NCI-H1105 (cell line): ENCODE measurements at places on chromosomes 2 and 18.

GRCh38 chr2:96130483-96130882 is 7.8 kb downstream of the ASTL start:
- no peak for DNase-seq

DNA sequence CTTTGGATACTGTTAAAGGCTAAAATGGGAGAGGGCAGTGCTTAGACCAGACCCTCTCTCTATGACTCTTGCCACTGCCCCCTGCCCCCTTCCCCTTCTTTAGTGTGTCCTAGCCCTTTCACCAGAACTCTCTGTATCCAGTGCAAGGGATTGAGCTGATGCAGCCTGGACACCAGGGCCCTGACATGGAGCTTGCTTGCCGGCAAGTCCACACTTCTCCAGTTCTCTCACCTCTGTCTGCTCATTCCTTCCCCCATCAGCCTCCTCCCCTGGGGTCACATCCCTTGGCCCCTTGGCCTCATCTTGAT is 1.5 kb upstream of the WNT6 start:
- no peak for DNase-seq

DNA sequence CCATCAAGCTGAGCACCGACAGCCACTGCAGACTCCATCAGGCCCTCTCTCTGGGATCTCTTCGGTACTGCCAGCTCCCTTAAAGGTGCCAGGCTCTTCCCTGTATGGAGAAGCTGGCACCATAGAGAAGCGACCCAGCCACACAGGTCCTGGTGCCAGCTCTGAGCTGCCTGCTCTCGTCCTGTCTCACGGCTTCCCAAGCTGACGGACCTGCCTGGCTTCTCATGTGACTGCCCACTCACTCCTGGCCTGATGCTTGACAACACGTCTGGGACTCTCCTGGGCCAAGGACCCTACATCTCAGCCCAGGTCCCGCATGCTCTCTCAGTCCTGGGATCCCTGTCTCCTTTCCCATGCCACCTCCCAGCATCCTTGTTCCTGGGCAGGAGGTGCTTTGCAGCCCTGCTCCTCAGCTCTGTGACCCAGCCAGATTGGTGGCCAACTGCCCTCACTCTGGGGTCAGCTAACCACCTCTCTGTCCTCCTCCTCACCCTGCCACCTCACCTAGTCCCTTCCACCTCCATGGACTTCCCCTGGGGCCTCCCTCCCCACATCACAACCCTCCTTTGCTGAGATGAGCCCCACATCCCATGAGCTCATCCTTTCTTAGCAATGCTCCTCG is 12.5 kb upstream of the ATOH8 start:
- no peak for DNase-seq

- DNase-seq = no peak
These were observed 31.9 kb upstream of the TGIF1 start for GRCh38 chr18:3418083-3418482.

DNA sequence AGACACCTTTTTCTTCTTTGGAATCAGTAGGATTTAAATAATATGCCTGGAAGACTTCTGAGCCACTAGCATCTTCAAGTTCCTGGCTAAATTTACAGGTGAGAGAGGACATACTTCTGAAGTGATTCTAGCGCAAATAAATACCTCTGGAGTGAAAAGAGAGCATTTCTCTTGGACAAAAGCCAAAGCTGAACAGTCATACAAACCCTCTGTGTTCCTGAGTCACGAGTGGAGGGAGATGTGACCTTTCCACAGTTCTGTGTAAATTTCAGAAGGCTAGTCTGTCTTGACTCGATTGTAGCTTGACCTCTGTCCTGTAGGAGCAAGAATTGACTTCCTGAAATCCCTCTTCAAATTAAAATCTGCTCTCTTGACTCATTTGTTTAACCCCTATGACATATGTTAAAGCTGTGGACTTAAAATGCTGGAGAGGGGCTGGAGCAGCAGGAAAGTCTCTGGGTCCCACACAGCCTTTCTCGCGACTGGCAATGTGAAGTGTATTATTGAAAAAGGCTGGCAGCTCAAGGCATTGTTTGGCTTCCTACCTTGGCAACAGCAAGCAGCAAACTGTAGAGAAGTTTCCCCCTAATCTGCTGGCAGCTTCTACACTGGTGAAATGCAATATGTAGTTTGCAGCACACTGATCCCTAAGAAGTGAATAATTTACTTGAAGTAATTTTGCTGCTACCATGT is 79.6 kb upstream of the GCFC2 start:
- DNase-seq = no peak

DNA sequence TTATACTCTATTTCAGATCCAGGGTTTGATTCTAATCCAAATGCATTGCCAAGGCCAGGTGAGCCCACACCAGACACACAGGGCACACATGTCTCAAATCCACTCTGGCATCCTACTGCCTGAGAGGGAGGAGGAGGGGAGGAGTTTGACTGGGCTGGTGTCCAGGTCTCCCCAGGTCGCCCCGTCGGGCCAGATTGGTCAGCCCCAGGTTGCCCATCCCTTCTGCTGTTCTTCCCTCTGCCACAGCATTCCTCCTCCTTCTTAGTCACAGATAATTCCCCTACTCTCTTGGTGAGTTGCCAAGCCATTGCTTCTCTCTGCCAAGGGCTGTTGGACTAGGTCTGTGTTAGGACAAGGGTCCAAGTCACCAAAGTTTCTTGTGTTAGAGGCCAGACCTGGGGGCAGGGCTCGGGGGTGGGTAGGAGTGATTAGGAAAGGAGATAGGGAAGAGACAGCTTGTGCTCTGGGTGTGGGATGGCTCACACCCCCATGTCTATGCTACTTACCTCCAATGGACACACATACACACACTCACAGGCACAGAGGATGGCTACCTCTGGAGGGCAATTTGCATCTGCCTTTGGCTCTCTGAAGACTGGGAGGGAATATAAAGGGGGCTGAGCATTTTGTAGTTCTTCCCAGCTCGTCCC is 2.5 kb upstream of the EGR4 start:
- DNase-seq = no peak

DNA sequence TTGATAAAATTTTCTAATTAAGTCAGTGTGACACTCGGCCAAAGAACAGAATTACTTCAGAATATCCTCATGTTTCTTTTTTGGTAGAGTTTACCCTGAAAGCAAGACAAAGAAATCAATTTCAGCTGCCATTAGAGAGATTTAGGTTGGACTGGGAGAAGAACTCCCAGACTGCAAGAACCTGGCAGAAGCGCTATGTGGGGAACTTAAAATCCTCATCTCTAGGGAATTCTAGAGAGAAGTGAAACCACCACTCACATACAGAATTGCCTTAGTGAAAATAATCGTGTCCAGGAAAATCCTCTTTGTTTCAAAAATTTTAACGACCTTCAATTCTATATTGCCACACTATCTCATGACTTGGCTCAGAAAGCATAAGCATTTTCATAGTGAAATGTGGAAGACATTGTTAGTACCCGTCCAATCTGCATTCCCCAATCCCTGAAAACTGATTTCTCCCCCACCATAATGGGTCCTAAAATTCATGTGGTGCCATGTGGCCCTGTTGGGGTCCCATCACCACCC is 297.3 kb upstream of the MEIS1 start:
- DNase-seq = no peak

- no peak for DNase-seq
These were observed 111.9 kb downstream of the KCTD1 start for GRCh38 chr18:26436176-26437051.

- no peak for DNase-seq
These were observed 65.8 kb upstream of the EML6 start for GRCh38 chr2:54657664-54658083.

DNA sequence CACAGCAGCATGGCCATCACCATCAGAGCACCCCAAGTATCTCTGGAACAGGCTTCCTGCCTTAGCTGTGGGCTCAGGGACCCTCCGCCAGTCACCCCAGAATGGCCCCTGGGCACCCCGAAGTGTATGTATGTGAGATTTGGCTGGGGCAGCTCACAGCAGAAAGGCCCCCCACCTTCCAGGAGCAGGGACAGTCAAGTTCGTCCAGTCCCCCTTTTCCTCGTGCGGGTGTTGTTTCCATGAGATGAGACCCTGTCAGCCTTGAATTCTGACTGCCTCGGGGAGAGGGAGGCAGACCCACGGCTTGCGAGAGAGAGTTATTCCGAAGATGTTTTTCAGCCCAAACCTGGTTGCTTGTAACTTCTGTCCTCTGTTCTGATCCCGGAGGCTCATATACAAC is 290.9 kb upstream of the HDAC4 start:
- DNase-seq = no peak

DNA sequence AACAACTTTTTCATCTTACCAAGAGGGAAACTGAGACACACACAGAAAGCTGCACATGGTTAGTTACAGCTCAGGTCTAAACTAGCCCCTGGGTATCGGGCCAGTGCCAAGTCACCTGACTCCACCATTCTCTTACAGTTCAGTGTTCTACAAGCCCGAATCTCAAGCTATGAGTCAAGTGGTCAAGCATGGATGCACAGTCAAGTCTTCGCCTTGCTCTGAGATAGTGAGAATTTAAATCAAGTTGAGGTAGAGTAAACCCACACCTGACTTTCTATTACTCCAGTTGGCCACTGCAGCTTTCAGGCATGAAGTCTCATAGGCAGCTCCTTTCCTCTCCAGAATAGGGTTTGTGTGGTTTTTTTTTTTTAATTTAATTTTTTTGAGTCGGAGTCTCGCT is 34.5 kb upstream of the ARL5A start:
- no peak for DNase-seq

DNA sequence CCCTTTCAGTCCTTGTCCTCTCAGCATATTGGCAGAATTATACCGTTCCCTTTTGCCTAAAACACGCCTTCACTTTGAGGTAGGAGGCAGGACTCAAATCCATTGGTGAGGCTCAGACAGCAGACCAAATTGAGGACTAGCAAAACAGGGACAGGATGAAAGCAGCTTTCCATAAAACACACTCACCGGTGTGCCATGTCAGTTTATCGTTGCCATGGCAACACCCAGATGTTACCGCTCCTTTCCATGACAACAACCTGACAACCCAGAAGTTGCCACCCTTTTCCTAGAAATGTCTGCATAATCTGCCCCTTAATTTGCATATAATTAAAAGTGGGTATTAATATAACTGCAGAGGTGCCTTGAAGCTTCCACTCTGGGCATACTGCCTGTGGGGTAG is 730.4 kb downstream of the METTL4 start:
- DNase-seq = no peak

DNA sequence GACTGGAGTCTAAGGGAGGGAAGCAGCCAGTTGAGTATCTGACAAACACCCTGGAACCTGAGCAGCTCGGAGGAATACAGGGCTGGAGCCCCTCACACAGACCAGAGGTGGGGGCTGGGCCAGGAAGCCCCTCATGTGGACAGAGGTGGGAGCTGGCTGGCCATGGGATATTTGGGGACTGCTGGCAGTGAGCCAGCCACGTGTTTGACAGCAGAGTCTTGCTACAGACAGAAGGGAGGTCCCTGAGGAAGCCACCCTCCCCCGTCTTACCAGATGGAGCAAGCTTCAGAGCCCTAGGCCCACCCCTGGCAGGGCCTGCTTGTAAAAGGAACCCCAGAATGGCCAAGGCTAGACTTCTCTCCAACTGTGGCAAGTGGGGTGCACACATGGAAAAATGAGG is 3.6 kb upstream of the MTERF4 start:
- DNase-seq = no peak

- DNase-seq = no peak
These were observed 58.4 kb downstream of the TNS1 start for GRCh38 chr2:217944366-217944765.

- DNase-seq = no peak
These were observed 80.9 kb downstream of the CHRNA1 start for GRCh38 chr2:174683392-174683759.

GRCh38 chr2:238187618-238188548 is 15.6 kb downstream of the ILKAP start:
- no peak for DNase-seq

GRCh38 chr2:8119782-8120505 is 561.9 kb upstream of the ID2 start:
- DNase-seq = no peak

- no peak for DNase-seq
These were observed 17.4 kb downstream of the SLC38A11 start for GRCh38 chr2:164937864-164938401.

- no peak for DNase-seq
These were observed 92.2 kb downstream of the STPG4 start for GRCh38 chr2:47062681-47063537.

GRCh38 chr2:174051068-174051467 is 85.9 kb upstream of the SP3 start:
- DNase-seq = no peak

GRCh38 chr2:43100883-43101662 is 125.3 kb downstream of the ZFP36L2 start:
- DNase-seq = peak; percentile 6

DNA sequence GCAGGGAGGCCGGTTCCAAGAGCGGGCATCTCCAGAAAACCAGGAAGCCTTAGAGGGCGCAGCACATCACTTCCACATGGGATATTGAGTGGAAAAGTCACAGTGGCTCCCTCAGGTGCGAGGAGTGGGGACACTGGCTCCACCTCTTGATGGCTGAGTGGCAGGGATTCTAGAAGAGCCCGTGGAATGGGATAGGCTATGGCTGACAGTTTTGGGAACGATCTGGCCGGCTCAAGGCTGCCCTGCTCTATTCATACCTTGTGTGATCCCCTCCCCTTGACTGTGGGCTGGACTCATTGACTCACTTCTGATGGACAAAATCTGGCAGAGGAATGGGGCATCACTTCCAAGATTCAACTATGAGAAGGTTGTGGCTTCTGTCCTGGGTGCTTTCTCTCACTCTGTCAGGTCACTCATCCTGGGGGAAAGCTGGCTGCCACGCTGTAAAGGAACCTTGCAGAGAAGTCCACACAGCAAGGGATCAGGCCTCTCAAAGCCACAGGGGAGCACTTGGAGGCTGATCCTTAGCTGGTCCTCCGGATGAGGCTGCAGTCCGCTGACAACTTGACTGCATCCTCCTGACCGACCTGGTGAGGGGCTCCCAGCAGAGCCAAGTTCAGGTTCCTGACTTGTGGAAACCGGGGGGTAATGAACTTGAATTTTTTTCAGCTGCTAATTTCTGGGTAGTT is 46.7 kb upstream of the HS6ST1 start:
- no peak for DNase-seq

- no peak for DNase-seq
These were observed 35.4 kb downstream of the KCNK3 start for GRCh38 chr2:26727641-26728561.

- DNase-seq = no peak
These were observed 61.9 kb downstream of the SLC4A5 start for GRCh38 chr2:74281141-74281975.

GRCh38 chr2:236512902-236513435 is 56.7 kb upstream of the ACKR3 start:
- no peak for DNase-seq
